ENCODE measurements at places on chromosomes 13 and 19.

DNA sequence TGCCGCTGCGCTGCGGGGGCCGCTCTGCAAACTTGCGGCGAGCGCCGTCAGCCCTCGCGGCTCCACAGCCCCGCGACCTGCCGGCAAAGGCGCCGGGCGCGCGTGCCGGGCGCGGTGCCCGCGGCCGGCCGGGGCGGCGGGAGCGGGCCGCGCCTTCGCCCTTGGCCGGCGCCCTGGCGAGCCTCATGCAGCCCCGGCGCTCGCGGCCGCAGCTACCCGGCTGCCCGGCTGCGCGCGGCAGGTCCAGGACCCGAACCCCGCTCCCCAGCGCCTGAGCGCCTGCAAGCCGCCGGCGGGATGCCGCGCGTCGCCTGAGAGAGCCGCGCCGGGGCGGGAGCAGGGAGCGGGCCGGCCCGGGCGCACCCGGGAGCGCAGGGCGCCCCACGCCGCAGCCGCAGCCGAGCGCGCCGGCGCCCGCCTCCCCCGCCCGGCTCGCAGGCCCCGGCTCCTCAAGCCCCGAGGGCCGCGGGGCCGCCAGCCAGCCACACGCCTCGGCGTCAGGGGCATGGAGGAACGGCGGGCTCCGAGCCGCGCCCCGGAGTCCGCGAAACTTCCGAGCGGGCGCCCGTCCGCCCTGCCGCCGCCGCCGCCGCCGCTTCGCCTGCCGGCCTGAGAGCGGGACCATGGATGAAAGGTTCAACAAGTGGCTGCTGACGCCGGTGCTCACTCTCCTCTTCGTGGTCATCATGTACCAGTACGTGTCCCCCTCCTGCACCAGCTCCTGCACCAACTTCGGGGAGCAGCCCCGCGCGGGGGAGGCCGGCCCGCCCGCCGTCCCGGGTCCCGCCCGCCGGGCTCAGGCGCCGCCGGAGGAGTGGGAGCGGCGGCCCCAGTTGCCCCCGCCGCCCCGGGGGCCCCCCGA lies 564 bp downstream of the HS6ST3 start:
- no peaks in the 10 kb centered on the region for H3K27me3 ChIP-seq
- no peak overlapping the region for H3K4me3 ChIP-seq
- DNase-seq, result no peak
- no peaks in the 10 kb centered on the region for H3K36me3 ChIP-seq
- H3K4me1 ChIP-seq, result no peaks in the 10 kb centered on the region

DNA sequence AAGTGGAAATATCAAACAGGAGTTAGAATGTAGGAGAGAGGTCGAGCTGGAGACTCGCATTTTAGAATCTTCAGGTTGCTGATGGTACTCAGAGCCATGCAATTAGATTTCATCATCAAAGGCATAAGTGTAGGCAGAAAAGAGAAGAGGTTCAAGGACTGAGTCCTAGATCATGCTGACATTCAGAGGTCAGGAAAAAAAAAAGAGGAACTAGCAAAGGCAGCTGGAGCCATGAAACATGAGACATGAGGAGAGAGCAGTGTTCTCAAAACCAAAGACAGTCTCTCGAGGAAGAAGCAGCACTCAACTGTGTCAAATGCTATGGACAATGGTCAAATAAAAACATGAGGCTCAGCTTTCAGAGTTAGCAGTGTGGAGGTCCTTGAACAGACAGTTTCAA lies 12.4 kb upstream of the TPP2 start:
- no peaks in the 10 kb centered on the region for H3K36me3 ChIP-seq
- no peak for DNase-seq
- no peaks in the 10 kb centered on the region for H3K27me3 ChIP-seq
- H3K4me3 ChIP-seq, result no peak overlapping the region

DNA sequence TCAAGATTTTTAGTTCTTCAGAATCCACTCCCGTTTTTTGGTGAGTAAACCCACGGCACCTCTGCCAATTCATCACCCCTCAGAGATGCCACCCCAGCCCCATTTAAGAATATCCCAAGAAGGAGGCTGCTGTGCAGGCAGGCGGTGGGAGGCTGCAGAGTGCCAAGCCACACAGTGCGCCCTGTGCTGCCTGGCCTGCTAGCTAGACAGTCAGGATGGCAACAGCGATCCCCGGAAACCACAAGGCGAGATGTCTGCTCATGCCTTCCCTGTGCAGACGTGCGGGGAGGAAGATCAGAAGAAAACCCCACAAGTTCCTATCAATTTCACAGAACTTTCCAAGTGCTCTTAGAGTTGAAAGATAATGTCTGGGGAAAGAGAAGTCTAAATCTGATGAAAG lies 64.8 kb upstream of the GPR183 start:
- H3K4me1 ChIP-seq, result peaks cover 93% of the 10 kb centered on the region
- H3K36me3 ChIP-seq, result no peaks in the 10 kb centered on the region
- DNase-seq, result peak; percentile 71
- peak overlapping the region; percentile 10 for H3K4me3 ChIP-seq
- peak overlapping the region; percentile 17 for H3K27ac ChIP-seq
- H3K27me3 ChIP-seq, result no peaks in the 10 kb centered on the region

DNA sequence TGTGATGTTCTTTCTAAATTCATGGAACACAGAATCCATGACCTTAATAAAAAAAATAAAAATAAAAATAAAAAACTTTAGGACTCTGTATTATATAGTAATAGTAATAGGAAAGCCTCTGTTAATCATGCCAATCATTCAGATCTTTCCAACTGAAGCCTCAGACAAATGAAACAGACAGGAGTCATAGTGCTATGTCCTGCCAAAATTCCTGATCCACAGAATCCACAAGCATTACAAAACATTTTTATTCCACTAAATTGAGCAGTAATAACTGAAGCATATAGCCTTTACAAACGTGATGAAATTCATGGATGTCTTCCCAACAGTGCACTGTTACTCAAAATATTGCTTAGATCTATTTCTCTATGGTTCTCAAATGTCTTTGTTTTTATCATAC lies 820.6 kb upstream of the PCDH9 start:
- no peak overlapping the region for H3K4me3 ChIP-seq
- no peak for DNase-seq
- H3K27ac ChIP-seq, result no peak overlapping the region

GRCh38 chr19:21900401-21900800 lies 64.4 kb upstream of the ZNF43 start:
- no peak overlapping the region for H3K4me3 ChIP-seq
- no peak overlapping the region for H3K27ac ChIP-seq
- H3K4me1 ChIP-seq, result no peaks in the 10 kb centered on the region
- no peak for DNase-seq
